ENCODE measurements at places on chromosomes 7 and 10. TPM values are rescaled to one million over a fixed set of nuclear protein-coding genes. Genes with fewer than 3 reads are reported as not detected.
A peak's percentile ranks its signal among the peaks of the same experiment; 100 is the strongest.

The FAM24B gene
- 3.0 TPM for total RNA-seq

The TMEM184A gene
- 11.8 TPM for total RNA-seq

The HSPA12A gene
- total RNA-seq: 7.4 TPM

The CFAP46 gene
- 18.8 TPM for total RNA-seq

DNA sequence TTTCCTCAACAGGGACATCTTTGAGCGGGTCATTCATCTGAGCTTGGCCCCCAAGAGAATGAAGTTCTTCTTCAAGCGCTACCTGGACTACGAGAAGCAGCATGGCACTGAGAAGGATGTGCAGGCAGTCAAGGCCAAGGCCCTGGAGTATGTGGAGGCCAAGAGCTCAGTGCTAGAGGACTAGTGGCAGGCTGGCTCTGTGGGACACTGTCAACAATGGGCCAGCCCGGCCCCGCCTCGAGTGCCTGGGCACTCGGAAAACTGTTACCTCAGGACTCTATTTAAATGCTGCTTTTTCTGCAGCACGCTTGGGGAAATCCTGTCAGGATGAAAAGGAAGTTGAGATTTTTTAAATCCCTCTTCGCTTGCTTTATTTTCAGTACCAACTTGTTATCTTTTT lies 6.8 kb downstream of the CALHM2 start:
- no peak for DNase-seq

DNA sequence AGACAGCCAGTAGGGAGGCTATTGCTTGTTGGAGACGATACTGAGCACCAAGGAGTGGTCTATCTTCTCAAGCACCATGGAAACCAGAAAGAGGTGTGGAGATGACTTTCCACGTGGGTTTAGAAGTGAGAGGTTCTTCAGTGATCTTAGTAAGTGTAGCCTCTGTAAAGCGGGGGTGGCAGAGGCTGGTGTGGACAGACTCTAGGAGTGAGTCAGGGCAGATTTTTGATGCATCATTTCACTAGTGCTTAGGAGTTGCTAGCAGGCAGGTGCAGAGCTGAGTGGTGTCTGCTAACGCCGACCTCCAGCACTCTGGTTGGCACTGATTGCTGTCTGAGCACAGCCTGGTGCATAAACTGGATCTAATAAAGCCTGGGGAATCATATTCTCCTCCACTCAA lies 78.4 kb upstream of the ADO start:
- DNase-seq: no peak

DNA sequence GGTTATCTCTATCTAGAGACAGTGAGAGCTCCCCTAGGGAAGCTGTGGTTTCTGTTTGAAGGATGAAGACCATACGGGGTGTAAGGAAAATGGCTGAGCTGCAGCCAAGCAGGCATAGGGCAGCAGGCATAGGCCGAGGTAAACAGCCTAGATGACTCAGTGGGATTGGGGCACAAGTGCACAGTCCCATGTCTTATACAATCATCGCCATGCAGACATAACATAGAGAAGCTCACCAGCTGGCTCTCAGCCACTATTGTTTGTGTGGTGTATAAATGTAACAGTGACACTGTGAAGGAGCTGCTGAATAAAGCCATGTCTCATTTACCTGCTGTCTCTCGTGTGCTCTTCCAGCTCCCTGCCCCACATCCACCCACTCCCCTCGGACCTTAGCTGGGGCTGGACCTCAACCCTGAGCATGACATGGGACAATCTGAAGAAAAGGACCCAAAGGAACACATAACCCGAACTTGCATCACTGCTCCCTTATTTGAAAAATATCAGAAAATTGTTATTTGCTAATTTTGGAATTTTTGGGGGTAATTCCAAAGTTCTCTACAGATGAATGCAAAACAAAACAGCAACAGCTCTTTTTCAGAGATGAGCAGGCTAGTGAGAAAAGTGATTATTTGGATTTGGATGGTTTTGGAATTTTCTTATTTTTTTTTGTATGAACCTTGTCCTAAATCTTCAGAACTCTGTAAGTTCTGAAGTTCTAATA lies 582.7 kb downstream of the REEP3 start:
- DNase-seq: peak; percentile 20

GRCh38 chr7:20193242-20193777 lies 23.9 kb downstream of the MACC1 start:
- peak; percentile 69 for DNase-seq

GRCh38 chr10:93062514-93063143 lies 2.0 kb downstream of the CYP26C1 start:
- no peak for DNase-seq
